H4 (cell line): ENCODE measurements at places on chromosomes 2 and 18.

DNA sequence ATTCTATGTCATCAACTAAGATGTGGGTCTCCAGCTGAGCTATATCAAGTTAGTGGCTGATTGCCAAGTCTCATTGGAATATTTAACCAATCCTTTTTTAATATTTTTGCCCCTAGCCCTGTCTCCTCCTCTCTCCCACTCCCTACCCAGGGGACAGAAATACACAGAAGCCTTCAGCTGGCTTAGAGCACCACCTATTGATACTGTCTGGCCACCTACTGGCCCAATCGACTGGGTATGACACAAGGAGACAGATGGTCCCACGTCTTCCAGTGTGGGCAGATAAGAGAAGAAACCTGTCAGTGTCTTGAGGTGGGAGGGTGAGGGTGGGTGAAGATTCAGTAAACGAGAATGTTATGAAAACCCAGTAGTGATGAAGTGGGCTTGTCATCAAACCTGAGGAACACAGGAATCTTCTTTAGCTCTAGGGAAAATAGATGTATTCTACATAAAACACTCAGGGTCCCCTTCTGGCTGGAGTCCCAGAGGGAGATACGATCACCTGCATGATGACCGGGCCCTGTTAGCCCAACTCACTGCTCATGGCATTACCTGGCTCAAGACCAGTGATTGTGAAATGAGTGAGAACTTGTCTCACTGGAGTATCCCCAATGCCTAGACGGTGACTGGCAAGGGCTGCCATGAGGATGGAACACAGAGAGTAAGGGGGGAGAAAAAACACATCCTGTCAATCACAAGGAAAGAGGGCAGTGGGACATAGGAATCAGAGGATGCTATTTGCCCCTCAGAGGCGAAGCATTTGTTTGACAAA is 26.7 kb downstream of the POLR1A start:
- peak; percentile 19 for DNase-seq

GRCh38 chr2:157747695-157748370 is 119.2 kb upstream of the ACVR1C start:
- no peak for DNase-seq

- DNase-seq, result no peak
Observed at GRCh38 chr2:185578322-185578721, 160.3 kb upstream of the FSIP2 start.

- DNase-seq, result no peak
Observed at GRCh38 chr2:130986890-130987493, 106.3 kb downstream of the FAM168B start.

- no peak for DNase-seq
Observed at GRCh38 chr2:132521341-132521740, 104.7 kb downstream of the GPR39 start.

DNA sequence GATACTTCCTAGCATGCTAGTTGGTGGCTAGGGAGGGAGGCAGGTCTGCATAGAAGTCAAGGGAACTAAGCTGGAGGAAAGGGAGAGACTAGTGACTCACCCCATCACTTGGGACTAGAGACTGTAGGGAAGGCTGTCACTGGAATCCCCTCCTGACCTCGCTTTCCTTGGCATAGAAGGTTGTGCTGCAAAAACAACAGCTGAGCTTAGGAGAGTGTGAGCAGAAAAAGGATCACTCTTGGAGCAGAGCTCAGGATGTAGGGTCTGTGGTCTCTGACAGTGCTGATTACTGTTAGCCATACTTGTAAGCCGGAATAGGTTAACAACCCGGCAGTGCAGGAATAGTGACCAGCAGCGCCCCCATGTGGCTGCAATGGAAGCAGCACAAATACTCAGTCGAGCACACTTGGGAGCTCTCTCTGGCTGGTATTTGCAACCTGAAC is 66.9 kb upstream of the SMAD2 start:
- no peak for DNase-seq

DNA sequence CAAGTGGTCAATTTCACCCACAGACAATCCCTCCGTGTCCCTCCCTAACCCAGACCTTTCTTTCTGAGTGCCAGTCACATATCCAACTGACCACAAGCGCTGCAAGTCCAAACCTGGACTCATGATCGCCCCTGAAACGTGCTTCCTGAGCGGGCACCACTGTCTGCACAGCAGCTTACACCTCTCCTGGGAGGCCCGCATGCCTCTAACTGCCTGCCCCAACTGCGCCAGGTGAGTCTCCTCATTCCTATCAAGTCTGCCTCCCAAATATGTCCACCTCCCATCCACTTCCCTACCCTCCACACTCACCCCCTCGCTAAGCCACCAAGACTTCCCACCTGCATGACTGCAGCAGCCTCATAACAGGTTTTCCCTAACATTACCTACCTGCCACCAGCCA is 33.4 kb downstream of the COL4A4 start:
- DNase-seq, result no peak

DNA sequence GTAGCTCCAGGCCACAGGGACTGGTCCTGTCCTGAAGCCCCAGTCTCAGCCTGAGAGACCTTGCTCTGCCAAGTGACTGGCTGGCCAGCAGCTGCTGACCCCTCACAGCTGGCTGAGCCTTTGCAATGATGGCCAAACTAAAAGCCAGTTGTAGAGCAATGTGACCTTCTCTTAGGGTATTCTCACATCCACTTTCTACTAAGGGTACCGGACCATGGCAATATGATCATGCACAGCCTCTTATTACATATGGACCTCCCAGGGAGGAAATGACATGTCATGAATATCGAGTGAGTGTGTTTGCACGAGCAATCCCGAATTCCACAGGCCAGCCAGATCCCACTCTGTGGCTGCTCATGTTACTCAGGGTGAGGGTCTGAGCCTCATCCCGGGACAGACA is 213.9 kb downstream of the VAPA start:
- DNase-seq, result no peak

- peak; percentile 57 for DNase-seq
Observed at GRCh38 chr2:177239932-177240630, 24.4 kb downstream of the NFE2L2 start.

DNA sequence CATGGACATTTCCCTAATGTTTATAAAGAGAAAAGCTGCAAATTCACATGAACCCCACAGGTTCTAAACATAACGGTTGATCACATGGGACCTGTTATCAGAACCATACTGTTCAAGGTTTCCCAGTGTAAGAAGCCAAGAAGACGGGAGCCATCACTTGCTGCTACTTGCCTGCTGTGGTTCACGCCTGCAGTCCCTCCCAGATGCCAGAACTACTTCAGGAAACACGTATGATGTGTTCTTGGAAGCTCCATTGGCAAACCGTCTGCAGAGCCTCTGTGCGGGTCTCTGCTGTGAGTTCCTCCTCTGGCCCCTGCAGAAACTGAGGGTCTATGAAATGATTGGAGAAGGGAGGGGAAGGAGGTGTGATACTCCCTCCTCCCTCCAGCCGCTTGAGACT is 75.2 kb downstream of the CABLES1 start:
- DNase-seq, result no peak

- peak; percentile 38 for DNase-seq
Observed at GRCh38 chr18:77055429-77056300, 76.9 kb downstream of the MBP start.

DNA sequence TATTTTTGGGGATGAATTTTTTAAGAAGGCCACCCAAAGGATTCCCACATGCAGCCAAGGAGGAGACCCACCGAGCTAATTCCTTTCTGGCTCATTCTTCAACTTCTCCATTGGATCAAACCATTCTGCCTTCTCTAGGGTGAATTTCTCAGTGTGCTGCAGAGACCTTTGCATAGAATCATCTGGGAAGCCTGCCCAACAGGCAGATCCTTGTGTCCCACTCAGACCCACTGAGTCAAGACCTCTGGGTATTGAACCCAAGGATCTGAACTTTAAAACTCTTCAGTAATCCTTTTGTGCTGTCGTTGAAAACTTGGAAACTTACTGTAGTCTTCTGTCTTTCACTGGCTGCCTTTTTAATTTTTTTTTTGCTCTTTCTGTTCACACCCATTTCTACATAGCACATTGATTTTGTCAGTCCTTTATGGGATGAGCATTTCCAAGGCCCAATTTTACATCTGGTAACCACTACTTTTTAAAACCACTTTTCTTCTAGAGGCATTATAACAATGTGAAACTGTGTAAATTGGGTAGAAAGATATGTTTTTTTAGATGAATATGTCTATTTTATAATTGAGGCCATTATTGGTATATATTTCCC is 120.2 kb downstream of the TSN start:
- DNase-seq, result no peak

DNA sequence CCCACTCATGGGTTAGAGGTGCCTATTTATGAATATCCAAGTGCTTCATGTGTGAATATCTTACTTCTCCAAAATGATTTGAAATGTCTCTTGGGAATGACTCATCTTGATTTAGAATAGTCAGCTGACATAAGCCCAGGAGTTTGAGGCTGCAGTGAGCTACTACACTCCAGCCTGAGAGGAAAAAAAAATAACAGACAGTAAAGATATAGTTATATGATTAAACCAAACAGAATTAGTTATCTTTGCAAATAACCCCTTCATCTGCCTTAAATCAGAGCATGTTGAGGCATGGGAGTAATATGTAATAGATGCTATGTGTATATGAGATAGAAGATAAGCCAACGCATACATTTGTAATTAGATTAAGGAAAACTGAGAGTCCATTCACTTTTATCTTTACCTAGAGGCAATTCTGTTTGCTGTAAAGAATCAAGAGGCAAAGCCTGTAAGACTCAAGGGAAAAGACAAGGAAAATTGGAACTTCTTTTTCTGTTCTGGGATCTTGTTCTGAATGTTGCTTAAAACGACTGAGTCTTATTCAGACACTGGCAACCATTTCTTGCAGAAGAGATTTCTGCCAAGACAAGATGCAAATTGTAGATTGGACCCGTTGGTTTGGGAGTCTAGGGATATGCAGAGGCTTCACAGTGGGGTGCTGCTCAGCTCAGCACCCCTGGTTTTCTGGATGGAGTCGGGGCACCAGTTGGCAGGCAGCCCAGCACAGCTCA is 104.4 kb downstream of the LIPG start:
- no peak for DNase-seq

DNA sequence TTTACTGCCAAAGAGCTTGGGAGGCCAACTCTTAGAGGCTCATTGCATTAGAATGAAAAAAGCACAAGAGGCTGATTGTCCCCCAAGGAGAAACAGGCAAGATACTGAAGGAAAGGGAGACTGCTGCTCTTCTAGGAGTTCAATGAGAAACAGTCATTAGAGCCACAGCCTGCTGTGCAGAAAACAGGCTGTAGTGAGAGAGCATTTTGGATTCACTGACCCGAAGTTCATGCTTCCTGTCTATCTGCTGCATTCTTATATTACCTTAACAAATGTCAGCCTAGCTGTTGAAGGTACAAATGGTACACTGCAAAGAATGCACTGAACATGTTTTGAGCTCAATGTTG is 423.3 kb downstream of the SETBP1 start:
- no peak for DNase-seq

- no peak for DNase-seq
Observed at GRCh38 chr2:128399256-128399655, 80.6 kb upstream of the HS6ST1 start.

- DNase-seq, result no peak
Observed at GRCh38 chr2:9243357-9243756, 36.7 kb downstream of the ASAP2 start.

DNA sequence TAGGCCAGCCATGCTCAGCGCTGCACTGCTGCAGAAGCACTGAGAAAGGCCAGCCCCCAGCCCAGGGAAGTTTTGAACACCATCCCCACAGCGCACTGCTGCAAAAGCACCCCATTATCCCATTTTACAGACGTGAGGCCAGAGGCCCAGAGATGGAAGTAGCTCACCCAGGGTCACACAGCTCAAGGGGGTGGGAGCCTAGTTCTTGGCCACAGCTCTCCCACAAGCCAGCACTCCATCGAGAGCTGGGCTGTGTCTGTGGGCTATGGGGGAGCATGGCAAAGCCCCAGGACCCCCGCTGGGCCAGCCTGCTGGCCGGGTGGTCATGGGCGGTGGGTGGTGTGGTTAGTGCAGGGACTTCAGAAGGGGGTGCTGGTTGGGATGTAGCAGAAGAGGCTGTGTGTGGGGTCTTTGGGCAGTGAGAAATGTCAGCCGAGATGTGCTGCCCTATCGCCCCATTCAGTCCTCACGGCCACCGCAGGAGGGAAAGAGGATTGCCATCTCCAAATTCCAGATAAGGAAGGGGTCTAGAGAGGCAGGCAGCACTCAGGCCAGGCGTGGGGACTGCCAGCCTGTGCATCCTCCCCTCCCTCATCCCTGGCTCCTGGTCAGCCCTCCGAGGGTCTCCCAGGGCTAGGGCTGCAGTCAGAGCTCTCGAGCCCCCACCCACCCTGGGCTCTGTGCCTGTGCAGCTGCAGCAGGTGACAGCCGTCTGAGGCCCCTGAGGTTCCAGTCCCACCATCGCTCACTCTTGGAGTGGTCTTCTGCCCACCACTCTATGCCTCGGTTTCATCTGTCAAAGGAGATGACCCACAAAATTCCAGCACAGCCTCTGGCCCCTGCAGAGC is 17.0 kb upstream of the GPR17 start:
- DNase-seq, result no peak

DNA sequence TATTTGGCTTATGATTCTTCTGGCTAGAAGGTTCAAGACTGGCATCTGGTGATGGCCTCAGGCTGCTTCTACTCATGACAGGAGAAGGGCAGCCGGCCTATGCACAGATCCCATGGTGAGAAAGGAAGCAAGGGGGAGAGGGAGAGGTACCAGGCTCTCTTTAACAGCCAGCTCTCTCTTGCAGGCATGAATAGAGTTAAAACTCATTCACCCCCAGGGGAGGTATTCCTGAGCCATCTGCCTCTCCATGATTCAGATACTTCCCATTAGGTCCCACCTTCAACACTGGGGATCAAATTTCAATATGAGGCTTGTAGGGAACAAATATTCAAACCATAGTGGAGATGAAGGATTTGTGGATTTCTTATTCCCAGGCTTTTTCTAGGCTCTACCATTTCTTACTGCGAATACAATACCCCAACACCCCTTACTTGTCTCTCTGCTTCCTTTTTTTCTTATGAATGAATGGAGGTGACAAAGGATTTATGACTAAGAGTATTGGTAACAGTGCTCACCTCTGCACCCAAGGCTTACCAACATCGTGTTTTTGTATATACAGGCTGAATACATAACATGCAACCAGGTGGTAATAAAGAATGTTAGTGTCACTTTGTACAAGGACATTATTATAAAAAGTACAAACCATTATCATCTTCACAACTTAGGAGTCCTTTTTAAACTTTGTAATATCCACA is 454.6 kb upstream of the TRIB2 start:
- no peak for DNase-seq

DNA sequence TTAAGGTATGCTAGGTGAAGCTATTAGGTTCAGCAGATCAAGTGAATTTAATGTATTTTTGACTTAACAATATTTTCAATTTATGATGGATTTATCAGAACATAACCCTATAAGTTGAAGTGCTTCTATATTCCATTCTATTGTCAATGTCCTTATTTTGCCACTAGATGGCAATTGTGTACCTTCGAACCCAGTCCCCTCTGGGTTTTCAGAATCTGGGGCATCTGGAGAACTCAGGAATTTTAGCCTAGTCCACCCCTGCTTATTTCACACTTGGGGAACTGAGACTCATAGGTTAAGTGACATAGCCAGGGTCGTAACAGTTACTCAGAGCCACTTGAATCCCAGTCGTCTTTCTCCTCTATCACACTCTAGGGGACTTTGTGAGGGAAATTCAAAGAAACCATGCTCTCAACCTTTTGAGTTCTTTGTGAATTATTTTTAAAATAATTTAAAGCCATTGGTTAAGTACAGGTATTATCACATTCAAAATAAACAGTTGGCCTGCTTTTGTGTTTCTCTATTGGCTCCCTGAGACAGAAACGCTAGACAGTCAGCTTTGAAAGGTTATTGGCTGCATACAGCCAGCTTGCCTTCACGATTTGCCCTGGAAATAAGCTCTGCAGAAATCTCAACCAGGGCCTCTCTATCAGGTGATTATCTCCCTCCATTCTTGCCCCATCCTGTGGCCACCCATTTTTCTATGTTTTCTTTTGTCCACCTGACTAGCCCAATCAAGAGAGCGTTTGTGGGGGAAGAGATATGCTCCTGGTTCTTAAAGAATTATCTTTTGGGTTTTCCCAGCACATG is 145.0 kb downstream of the TTC27 start:
- DNase-seq, result peak; percentile 29
